ENCODE measurements at places on chromosomes 7 and 10.

- DNase-seq: no peak
Observed at GRCh38 chr7:106561666-106562411, 99.1 kb downstream of the CCDC71L start.

GRCh38 chr7:30533886-30534285 lies 29.3 kb upstream of the GGCT start:
- DNase-seq: no peak

GRCh38 chr7:148962440-148962822 lies 65.9 kb downstream of the PDIA4 start:
- DNase-seq: no peak

DNA sequence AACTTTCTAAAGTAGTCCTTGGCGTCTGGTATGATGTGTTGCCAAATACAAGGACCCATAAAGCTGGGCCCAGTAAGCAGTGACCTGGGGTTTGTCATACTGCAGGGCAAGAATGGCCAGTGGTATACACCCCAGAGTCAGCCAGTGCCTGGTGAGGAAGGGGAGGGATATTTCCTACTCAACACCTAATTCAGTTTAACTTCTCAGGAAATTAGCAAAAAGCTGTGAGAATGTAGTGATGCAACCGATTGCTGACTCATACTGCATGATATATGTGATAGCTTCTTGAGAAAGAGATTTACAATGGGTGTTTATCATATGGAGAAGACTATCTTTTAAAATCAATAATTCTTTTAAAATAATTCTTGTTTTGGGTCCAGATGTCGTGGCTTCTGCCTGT lies 889.3 kb upstream of the CELF2 start:
- DNase-seq: no peak

GRCh38 chr10:10133281-10133680 lies 884.4 kb upstream of the CELF2 start:
- DNase-seq: no peak

GRCh38 chr10:109282510-109282909 lies 640.8 kb downstream of the XPNPEP1 start:
- DNase-seq: no peak

Data from stimulated activated CD4-positive, alpha-beta T cell treated with anti-CD3 and anti-CD28 coated beads, Interleukin-1b, Interleukin-23, amount 100 ng/mL, for 1 hour (primary cell).